ENCODE measurements at places on chromosomes 1 and 21.

DNA sequence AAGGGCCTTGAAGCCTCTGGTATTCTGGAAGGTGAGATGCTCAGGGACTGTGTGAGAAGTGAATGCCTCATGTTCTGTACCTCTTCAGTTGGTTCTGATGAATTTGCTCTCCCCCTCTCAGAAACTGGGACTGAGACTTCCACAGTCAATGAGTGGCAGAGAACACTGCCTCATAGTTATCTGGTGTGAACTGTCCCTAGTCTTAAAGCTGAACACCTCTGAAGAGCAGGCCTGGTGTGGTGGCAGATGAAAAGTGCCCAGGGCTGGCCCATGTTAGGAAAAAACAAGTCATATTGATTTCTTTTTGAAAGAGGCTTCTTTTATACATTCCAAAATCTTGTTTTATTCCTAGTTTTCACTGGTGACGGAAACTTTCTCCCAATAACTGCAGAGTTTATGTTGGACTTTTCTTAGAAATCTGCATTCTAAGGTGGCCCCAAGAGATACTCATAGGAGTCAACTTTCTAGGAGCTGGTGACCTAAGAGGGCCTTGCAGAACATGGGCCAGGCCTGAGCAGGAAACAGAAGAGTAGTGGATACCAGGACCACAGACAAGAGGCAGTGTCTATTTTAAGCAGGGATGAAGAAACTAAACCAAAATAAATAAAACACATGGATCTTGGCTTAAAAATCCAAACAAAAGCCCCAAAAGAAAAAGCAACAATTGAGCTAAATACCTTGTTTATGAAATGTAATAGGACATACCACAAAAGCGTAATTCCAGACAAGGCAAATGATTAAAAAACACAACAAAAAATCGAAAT lies 19.5 kb downstream of the DUSP10 start:
- no peak overlapping the region for H3K4me3 ChIP-seq
- no peaks in the 10 kb centered on the region for H3K27me3 ChIP-seq
- H3K4me1 ChIP-seq: no peaks in the 10 kb centered on the region
- no peak overlapping the region for H3K27ac ChIP-seq

- DNase-seq: no peak
- H3K27me3 ChIP-seq: peaks cover 6% of the 10 kb centered on the region
- H3K4me3 ChIP-seq: no peak overlapping the region
- H3K27ac ChIP-seq: no peak overlapping the region
- H3K4me1 ChIP-seq: no peaks in the 10 kb centered on the region
Observed at GRCh38 chr1:50038237-50038809, 14.6 kb upstream of the AGBL4 start.

DNA sequence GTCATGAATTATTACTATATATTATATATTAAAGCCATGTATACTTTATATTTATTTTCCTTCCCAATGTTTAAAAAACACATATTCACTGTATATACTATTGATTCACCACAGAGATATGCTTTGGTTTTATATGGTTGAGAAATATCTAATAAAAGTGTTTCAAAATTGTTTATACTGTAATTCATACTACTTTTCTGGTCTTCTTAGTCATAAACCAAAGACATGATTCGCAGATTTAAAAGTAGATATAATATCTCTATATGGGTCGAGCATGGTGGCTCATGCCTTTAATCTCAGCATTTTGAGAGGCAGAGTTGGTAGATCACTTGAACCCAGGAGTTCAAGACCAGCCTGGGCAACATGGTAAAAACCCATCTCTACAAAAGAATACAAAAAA lies 738.4 kb downstream of the USP25 start:
- H3K4me1 ChIP-seq: no peaks in the 10 kb centered on the region
- H3K27ac ChIP-seq: no peak overlapping the region
- no peaks in the 10 kb centered on the region for H3K36me3 ChIP-seq
- no peak overlapping the region for H3K4me3 ChIP-seq
- H3K27me3 ChIP-seq: no peaks in the 10 kb centered on the region

DNA sequence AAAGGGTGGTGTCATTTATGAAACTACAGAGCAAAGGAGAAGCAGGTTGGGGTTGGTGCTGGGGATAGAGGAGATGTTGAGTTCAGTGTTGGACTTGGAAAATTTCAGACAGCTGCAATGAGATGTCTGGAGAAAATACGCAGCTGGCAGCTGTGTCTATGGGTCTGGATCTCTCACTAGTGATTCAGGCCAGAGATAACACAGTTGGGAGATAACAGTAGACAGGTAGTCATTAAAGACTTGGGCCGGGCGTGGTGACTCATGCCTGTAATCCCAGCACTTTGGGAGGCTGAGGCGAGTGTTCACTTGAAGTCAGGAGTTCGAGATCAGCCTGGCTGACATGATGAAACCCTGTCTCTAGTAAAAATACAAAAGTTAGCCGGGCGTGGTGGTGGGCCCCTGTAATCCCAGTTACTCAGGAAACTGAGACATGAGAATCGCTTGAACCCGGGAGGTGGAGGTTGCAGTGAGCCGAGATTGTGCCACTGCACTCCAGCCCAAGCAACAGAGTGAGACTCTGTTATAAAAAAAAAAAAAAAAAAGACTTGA lies 2.5 kb upstream of the TFAP2E start:
- DNase-seq: no peak
- no peak overlapping the region for H3K27ac ChIP-seq
- H3K4me1 ChIP-seq: peaks cover 10% of the 10 kb centered on the region
- peaks cover 54% of the 10 kb centered on the region for H3K27me3 ChIP-seq
- H3K36me3 ChIP-seq: peaks cover 4% of the 10 kb centered on the region
- H3K4me3 ChIP-seq: no peak overlapping the region

GRCh38 chr1:30777904-30778153 lies 20.3 kb upstream of the LAPTM5 start:
- H3K36me3 ChIP-seq: no peaks in the 10 kb centered on the region
- no peak overlapping the region for H3K4me3 ChIP-seq
- no peaks in the 10 kb centered on the region for H3K27me3 ChIP-seq

DNA sequence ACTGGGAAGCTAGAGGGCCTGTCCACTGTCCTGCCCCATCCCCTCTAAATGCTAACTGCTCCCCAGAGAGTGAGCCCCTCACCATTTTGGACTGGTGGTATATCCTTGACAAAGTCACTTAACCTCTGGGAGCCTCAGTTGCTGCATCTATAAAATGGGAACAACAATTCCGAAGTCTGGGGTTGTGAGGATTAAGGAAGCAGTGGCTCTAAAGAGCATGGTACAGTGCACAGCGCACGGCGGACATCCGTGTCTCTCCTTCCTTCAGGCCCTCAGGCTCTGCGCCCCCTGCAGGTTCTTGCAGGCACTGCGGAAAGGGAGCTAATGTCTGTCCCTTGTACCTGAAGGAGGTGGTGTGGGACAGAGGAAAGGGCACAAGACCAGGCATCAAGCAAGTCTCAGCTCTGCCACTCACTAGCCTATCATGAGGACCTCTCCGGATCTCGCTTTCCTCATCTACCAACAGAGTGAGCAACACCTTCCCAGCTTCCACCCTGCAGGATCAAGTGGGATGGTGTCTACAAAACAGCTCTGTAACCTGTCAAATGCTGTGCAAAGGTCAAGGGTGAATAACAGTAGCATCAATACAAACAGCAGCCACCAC lies 20.1 kb downstream of the ECE1 start:
- peaks cover 71% of the 10 kb centered on the region for H3K4me1 ChIP-seq
- no peaks in the 10 kb centered on the region for H3K27me3 ChIP-seq
- peaks cover 41% of the 10 kb centered on the region for H3K36me3 ChIP-seq
- DNase-seq: peak; percentile 85

GRCh38 chr1:167909691-167910180 lies 4.2 kb downstream of the ADCY10 start:
- H3K4me3 ChIP-seq: no peak overlapping the region
- DNase-seq: no peak
- no peaks in the 10 kb centered on the region for H3K27me3 ChIP-seq
- H3K4me1 ChIP-seq: no peaks in the 10 kb centered on the region
- no peak overlapping the region for H3K27ac ChIP-seq

DNA sequence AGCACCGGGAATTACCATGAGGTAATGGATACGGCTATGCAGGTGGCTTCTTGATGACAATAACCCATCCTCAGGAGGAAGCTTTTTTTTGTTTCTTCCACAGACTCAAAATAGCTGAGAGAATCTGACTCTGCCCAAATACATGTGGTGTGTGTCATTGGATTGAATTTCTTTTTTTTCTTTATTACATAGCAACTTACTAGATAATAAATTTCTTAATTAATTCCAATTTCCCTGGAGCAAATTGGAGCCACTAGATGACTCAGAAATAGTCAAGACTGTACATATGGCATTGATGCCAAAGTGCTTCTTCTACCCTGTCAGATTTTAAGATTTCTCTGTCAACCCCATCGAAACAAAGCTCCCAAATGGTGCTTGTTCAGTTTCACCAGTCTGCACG lies 42.7 kb downstream of the L1TD1 start:
- H3K27me3 ChIP-seq: no peaks in the 10 kb centered on the region
- H3K36me3 ChIP-seq: no peaks in the 10 kb centered on the region
- no peak for DNase-seq
- H3K27ac ChIP-seq: no peak overlapping the region
- no peak overlapping the region for H3K4me3 ChIP-seq

- H3K27ac ChIP-seq: no peak overlapping the region
- no peaks in the 10 kb centered on the region for H3K27me3 ChIP-seq
- no peak overlapping the region for H3K4me3 ChIP-seq
- H3K4me1 ChIP-seq: no peaks in the 10 kb centered on the region
- DNase-seq: no peak
- peaks cover 4% of the 10 kb centered on the region for H3K36me3 ChIP-seq
Observed at GRCh38 chr1:15110867-15111230, 42.7 kb upstream of the TMEM51 start.

GRCh38 chr1:28887419-28887834 lies 26.9 kb upstream of the EPB41 start:
- H3K4me1 ChIP-seq: peaks cover 30% of the 10 kb centered on the region
- no peaks in the 10 kb centered on the region for H3K36me3 ChIP-seq
- no peak for DNase-seq
- H3K27me3 ChIP-seq: peaks cover 6% of the 10 kb centered on the region

- peak overlapping the region; percentile 88 for H3K27ac ChIP-seq
- H3K4me1 ChIP-seq: peaks cover 2% of the 10 kb centered on the region
- DNase-seq: peak; percentile 23
Observed at GRCh38 chr21:17513214-17514123, 626 bp downstream of the CXADR start.

- no peaks in the 10 kb centered on the region for H3K36me3 ChIP-seq
- H3K27me3 ChIP-seq: no peaks in the 10 kb centered on the region
- H3K27ac ChIP-seq: no peak overlapping the region
- no peak for DNase-seq
Observed at GRCh38 chr1:60936591-60937342, 145.6 kb upstream of the NFIA start.

- H3K36me3 ChIP-seq: peaks cover 58% of the 10 kb centered on the region
- no peak overlapping the region for H3K27ac ChIP-seq
- no peaks in the 10 kb centered on the region for H3K4me1 ChIP-seq
Observed at GRCh38 chr21:46569081-46569480, 35.8 kb downstream of the S100B start.

- peak overlapping the region; percentile 90 for H3K27ac ChIP-seq
- DNase-seq: no peak
- H3K27me3 ChIP-seq: no peaks in the 10 kb centered on the region
Observed at GRCh38 chr1:35556484-35557117, 602 bp downstream of the KIAA0319L start.

DNA sequence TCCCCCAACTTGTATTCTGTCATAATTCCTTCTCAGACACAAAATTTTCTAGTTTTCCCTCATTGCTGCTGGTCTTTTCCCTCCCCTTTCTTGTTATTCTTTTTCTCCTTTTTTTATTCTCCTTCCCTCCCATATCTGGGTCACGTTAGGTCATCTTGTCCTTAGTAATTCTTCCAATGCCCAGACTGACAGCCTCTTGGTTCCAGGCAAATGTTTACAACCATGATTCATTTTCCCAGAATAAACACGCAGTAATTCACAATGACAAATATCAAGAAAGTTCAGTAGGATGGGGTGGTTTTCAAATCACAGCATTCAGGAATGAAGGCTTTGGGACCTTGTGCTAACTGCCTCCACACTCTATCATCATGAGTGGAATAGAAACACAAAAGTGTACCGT lies 25.2 kb downstream of the NHLH2 start:
- H3K36me3 ChIP-seq: no peaks in the 10 kb centered on the region
- H3K4me1 ChIP-seq: peaks cover 11% of the 10 kb centered on the region
- H3K27me3 ChIP-seq: no peaks in the 10 kb centered on the region

- no peak overlapping the region for H3K27ac ChIP-seq
- no peaks in the 10 kb centered on the region for H3K27me3 ChIP-seq
- no peak overlapping the region for H3K4me3 ChIP-seq
Observed at GRCh38 chr1:66311092-66311491, 222.9 kb upstream of the SGIP1 start.

DNA sequence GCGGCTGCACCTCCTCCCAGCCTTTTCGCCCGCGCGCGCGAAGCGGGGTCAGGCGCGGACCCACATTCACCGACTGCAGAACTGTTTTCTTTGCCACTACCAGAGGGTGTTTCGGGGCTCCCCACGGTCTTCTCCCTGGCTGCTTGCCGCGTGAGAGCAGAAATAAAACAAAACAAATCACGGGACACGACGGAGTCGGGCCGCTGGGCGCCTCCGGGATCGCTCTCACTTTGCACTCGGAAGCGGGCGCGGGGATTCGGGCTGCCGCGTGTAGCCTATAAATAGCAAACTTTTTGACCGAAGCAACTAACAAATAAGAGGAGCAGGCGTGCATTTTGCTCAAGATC lies 412.3 kb upstream of the ESRRG start:
- peaks cover 37% of the 10 kb centered on the region for H3K4me1 ChIP-seq
- peak overlapping the region; percentile 52 for H3K4me3 ChIP-seq
- H3K27ac ChIP-seq: no peak overlapping the region
- no peaks in the 10 kb centered on the region for H3K36me3 ChIP-seq
- DNase-seq: no peak

DNA sequence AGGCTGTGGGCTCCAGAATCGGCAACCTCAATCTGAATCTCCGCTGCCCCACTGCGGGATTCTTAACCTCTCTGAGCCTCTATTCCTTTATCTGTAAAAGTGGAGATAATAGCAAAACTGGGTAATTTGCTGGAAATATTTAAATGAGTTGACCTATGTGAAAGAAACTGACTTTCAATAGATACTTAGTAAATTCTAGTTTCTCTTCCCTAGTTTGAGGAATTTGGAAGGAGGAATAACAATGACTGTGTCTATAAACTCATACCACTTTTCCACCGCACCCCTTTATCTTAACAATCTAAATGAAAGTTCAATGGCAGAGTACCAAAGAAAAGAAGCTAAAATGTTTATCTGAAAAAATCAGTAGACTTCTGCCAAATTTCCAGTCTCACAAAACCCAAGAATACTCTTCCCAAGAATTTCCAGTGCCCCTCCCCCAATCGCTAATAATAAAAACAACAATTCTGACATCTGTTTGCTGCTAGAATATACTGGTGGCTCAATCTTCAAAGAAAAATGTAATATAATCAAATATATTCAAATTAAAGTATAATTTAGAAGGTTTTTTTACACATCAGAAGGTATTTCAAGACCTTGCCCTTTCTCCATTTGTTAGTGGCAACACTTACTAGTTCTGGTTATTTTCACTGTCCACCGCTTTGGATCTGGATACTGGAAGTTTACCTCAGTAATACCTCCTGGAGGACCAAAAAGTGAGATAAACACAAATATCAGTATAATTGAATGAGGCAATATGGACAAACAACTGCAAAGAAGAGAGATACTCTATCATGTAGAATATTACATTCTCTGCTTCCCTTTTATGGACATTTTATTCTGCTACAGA lies 171.2 kb downstream of the LTN1 start:
- no peak overlapping the region for H3K4me3 ChIP-seq
- peaks cover 7% of the 10 kb centered on the region for H3K4me1 ChIP-seq
- no peak for DNase-seq
- no peak overlapping the region for H3K27ac ChIP-seq
- no peaks in the 10 kb centered on the region for H3K27me3 ChIP-seq

- H3K27ac ChIP-seq: no peak overlapping the region
- peaks cover 2% of the 10 kb centered on the region for H3K27me3 ChIP-seq
- DNase-seq: peak; percentile 15
- H3K4me1 ChIP-seq: no peaks in the 10 kb centered on the region
- no peak overlapping the region for H3K4me3 ChIP-seq
Observed at GRCh38 chr21:31781737-31782136, 49.8 kb upstream of the SCAF4 start.
